ENCODE measurements at places on chromosomes 1 and 21.

GRCh38 chr21:39441502-39442475 is 3.8 kb downstream of the LCA5L start:
- peak; percentile 21 for DNase-seq

GRCh38 chr1:3275471-3276340 is 178.8 kb upstream of the ARHGEF16 start:
- DNase-seq = no peak

DNA sequence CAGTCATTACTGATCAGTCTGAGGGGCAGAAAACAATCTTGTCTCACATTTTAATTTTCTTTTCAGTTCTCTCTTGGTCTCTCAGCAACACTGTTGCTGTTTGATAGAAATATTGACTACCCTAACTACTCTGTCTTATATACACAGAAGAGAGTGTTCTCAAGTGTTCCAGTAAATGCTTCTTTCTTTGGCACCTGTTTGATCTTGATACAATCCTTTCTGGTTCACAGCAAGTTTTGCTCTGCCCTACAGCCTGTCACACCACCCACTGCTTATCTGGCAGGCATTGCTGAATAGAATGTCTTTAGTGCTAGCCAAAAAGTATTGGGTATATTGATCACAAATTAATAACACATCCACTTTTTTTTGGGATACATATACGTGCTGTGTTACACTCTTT is 75.7 kb upstream of the WLS start:
- DNase-seq = no peak

DNA sequence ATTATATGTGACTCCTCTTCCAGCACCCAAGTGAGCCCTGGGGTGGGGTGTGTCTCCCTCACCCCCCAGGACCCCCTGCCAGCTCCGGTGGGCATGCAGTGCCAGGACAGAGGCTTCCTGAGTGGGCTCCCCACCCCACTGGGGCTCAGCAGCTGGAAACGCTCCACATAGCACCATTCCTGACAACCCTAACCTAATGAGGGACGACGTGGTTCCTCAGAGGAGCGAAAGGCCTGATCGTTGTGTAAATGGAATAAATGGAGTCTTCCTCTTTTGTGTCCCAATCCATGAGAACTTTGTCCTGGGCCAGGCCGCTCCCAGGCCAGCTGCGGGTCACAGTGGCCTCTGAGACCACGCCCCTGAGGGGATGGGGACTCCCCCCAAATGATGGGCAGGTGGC is 1.8 kb upstream of the TSPEAR start:
- DNase-seq = no peak

GRCh38 chr1:63824451-63824850 is 50.6 kb downstream of the ROR1 start:
- DNase-seq = no peak

- no peak for DNase-seq
These were observed 162.2 kb upstream of the LHX8 start for GRCh38 chr1:74971982-74972381.

DNA sequence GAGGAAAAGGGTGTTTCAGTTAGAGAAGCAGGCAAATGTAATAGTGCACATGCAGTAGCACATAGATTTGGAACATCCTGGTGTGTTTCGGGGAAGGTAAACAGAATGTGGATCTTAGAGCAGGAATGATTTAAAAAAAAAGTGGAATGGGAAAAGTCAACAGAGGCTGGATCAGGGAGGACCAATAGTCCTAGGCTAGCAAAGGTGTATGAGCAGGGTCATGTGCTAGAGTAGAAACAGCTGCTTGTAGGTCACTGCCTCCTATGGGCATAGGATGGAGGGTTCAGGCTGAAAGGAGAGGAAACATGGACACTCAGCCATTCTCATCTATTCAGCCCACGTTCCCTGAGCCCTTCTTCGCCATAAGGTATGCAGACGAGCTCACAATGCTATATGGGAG is 3.7 kb upstream of the KPNA6 start:
- no peak for DNase-seq

DNA sequence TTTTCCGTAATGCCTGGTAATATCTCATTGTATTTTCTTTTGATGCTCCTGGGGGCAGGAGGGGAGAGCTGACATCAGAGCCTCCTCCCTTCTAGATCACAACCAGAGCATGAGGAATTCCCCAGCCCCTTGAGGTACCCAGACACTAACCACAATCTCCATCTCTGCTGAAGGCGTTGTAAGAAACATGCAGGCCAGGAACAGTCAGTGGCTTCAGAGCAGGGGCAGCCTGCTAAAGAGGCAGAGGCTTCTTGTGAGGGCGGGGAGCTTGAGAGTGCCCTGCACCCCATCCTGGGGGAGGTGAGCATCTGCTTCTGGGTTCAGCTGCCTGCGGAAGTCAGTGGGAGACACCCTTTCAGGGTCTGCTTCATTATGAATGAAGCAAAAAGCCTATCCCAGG is 19.0 kb downstream of the MAPKAPK2 start:
- DNase-seq = no peak

DNA sequence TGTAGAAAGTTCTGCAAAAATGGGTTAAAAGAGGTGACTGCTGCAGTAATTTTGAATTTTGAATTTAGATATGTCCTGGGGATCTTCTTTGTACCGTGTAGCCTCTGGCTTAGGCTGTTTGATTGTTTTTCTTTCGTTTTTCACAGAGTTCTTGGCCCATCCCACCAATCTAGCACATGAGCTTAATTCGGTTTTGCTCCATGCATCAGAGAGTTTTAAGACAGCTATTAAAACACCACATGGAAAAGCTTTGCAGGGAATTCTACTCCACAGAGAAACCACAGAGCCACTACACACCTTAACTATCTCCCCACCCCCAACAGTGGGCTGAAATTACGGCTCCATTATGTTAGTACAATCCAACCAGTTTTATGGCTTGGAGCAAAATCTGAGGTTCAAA is 25.5 kb downstream of the SPAG17 start:
- no peak for DNase-seq

DNA sequence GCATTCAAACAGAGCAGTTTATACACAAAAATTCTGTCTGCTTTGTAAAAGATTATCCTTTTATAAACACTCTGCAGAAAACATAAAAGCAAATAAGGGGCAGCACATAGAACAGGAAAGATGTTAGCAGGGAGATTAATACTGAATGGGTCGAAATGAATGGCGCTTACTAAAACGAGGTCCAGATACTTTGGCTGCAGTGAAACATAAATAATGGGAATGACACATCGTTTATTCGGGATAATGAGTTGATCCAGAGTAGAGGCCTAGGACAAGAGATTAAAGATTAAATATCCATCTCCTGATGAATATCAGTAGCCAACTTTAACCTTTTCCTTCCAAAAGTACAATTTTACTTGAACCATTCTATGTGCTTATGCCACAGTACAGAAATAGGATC is 54.4 kb upstream of the PROX1 start:
- no peak for DNase-seq

- DNase-seq = no peak
These were observed 38.9 kb upstream of the IVNS1ABP start for GRCh38 chr1:185355947-185356346.

GRCh38 chr1:66945316-66945715 is 20.5 kb downstream of the MIER1 start:
- no peak for DNase-seq

DNA sequence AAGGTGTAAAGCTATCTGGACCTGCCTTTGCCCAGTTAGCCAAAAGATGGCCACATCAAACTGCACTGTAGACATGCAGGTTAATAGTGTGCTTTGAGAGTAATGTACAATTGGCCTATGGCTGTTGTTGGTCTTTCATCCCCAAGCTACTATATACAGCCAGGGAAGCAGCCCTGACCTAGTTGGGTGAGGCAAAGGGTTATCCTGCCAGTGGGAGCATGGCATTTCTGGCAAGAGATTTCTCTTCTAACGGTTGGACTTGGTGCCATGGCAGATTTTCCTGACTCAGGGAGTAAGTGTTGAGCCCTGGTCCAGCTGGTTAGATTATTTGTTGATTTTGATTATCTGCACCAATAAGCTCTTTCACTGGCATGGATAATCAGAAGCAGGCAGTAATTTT is 119.8 kb downstream of the SDCCAG8 start:
- no peak for DNase-seq

DNA sequence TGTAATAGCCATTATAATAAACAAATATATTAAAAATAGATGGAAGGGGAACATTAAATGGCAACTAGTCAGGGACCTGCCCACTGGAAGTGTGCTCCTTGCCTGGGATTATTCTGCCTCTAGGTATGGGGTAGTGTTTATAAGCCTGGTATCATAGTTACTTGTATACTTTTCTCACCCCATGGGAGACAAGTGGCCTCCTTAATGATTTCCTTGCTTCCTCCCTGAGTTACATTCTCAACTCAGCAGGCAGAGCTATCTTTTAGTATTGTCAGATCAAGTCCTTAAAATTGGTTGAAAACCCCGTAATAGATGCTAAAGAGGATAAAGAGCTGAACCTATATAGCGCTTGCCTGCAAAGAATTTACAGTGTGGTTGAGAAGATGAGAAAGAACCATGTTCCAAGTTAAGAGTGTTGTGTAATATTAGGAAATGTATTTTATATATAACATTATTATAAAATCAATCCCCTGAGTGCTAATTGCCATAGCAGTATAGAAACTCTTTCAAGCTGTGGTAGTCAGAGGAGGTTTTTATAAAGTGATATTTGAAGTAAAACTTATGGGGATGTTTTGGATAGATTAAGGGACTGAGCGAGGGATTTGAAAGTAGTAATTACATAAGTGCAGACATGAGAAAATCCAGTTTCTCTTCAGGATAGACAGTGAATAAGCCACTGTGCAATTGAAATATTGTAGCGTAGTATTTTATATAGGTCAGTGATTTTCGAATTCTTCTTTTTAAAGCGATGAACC is 106.5 kb downstream of the SPATA46 start:
- DNase-seq = no peak

DNA sequence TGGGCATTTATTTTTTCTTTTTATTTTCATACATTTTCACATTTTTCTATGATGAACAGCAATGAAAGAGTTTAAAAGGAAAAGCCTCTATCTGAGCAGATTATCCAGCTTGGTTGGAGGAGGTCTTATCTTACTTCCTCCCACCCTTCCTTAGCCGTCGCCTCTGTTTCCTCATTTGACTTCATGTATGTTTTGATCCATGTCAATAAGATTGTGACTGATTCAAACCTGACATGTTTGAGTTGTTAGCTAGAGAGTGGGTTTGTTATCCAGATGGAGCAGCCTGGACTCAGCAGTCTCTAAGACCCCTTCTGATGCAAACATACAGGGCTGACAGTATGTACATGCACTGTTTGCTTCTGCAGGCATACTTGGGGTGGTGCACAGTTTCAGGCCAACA is 31.2 kb downstream of the MACO1 start:
- no peak for DNase-seq

- DNase-seq = no peak
These were observed 61.7 kb downstream of the ACP6 start for GRCh38 chr1:147608596-147608995.

DNA sequence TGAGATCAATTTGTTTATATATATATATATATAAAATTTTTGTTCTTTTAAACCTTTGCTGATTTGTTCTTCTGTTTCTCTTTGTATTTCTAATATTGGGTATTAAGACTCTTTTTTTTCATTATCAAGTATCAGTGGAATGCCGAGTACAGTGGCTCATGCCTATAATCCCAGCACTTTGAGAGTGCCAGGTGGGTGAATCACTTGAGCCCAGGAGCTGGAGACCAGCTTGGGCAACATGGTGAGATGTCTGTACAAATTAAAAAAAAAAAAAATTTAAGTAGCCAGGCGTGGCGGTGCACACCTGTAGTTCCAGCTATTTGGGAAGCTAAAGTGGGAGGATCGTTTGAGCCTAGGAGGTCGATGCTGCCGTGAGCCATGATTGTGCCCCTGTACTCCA is 67.1 kb downstream of the MAST2 start:
- no peak for DNase-seq

DNA sequence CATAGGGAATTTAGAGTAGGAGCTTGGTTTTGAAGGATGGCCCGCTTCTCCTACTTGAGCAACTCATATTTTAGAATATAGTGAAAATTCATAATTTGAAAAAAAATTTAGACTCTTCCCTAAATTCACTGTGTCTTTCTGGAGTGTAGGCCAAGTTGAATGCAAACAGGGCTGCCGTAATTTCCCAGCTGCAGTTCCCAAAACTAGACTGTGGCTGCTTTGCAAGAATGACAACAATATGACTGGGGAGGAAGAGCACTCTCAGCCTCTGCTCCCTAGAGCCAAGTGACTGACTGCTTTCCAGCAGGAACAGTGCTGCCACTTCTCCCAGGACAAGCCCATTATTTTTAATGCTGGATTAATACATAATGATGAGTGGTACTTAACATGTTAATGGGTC is 209.0 kb downstream of the RHOU start:
- DNase-seq = no peak

GRCh38 chr1:84504580-84505492 is 1.4 kb upstream of the SPATA1 start:
- DNase-seq = no peak

DNA sequence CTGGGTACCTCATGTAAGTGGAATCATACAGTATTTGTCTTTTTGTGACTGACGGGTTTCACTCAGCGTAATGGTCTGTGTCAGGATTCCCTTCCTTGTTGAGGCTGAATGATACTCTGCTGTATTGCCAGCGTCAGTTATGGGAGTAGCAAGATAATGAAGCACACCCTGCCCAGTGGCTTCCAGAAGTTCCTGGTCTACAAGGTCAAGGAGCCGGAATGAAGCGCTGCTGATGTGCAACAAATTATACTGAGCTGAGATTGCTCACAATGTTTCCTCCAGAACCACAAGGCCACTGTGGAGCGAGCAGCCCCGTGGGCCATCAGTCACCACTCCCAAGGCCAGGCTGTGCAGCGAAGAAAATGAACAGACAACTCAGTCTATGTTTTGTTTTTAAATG is 24.0 kb upstream of the TDRD10 start:
- no peak for DNase-seq

DNA sequence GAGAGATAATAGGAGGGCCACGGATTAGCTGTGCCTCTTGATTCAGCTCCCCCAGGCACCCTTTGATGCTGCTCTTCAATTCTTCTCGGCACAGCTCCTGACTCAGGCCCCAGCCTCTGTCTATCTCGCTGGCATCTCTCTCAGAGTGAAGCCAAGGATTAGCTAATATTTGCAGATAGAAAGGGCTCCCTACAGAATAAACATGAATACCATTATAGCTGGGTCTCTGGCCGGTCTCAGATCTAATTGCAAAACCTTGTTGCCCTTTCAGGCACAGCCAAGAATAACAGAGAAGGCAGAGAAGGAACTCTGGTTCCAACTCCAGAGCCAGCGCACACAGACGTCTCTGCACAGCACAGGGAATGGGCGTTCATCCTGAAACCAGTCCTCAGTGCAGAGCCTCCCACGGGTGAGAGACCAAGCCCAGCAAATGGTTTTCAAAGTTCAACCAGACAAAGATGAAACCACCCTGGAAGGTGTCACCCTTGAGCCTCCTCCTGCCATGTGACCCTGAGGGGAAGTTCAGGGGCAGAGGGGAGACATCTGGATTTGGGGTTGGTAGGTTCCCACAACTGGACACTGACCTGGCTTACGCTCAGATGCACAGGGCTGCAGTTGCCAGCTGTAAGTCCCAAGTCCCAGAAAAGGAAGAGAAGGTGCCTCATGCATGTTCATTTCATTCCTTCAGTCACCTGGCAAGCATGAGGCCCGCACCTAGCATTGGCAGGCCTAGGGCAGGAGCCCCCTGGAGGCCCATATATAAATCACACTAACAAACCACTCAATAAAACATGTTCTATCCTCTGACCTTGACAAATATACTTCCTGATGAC is 394.0 kb downstream of the NPHP4 start:
- no peak for DNase-seq

Data from GM12864 (cell line).